NCI-H1417 treated with DMSO at 0.1 percent for 48 hours (cell line): ENCODE measurements at places on chromosomes 2 and 18.

GRCh38 chr18:40250236-40250635 is 1704.8 kb upstream of the PIK3C3 start:
- DNase-seq = no peak

DNA sequence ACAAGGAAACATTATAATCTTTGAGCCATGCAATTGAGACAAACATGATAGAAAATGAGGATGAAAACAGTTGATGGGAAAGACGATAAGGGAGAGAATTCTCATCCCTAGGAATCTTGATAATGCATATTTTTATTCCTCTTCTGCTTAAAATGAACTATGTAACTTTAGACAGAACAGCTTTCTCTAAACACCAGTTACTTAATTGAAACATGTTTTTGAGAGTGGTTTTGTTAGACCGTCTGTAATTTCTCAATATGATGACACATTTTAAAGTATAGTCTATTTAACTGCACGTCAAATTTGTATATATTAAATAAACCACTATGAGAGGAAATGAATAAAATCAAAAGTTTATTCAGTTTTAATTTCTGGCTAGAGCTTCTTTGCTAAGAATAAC is 1453.9 kb upstream of the NXPH2 start:
- no peak for DNase-seq

DNA sequence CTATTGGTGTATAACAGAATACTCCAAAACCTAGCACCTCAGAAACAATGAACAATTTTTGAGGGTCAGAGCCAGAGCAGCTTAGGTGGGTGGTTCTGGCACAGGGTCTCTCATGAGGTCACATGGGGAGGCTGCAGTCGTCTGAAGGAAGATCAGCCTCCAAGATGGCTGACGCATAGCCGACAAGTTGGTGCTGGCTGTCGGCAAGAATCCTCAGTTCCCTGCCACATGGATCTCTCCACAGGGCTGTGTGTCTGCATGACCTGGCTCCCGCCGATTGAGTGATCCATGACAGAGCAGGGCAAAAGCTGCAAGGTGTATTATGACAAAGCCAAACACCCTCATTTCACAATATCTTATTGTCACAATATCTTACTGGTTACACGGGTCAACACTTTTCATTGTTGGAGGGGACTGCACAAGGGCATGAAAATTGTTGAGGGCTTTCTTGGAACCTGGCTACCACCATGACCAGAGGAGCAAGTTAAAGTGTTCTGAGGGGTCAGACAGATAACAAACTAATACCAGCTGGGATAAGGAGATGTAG is 4.2 kb downstream of the MYL12B start:
- DNase-seq = no peak

GRCh38 chr2:189178726-189179569 is 613 bp downstream of the COL5A2 start:
- DNase-seq = no peak

- no peak for DNase-seq
These were observed 45.9 kb upstream of the SIX2 start for GRCh38 chr2:45055162-45055605.

DNA sequence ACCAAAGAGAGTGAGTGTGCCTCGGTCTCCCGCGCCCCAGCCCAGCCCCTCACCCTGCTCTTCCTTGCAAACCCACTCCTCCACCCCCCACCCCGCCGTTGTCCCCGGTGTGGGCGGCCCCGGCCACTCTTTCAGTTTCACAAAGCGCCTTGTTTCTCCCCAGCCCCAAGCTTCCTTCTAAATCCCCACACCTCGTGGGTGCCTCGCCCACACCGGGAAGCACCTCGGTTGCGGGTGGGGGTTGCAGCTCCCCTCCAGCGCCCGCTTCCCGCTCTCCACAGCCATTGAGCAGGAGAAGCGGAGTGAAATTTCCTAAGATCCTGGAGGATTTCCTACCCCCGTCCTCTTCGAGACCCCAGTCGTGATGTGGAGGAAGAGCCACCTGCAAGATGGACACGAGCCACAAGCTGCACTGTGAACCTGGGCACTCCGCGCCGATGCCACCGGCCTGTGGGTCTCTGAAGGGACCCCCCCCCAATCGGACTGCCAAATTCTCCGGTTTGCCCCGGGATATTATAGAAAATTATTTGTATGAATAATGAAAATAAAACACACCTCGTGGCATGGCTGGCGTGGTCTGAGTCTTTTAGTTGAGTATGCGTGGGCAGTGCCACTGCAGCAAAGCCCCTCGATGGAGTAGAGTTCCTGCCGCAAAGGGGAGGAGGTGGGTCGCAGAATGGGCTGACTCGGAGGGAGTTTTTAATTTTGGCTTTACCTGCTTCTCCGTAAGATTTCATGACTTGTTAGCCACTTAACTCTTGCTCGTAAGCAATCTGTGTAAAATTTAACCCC is 848 bp downstream of the TMSB10 start:
- DNase-seq = no peak

- no peak for DNase-seq
These were observed 352.7 kb upstream of the SLC39A10 start for GRCh38 chr2:195304310-195304709.

GRCh38 chr2:189091253-189091652 is 88.3 kb downstream of the COL5A2 start:
- DNase-seq = no peak

- DNase-seq = no peak
These were observed 44.8 kb upstream of the ARHGAP25 start for GRCh38 chr2:68689553-68690537.

GRCh38 chr18:48939205-48940097 is 11.3 kb downstream of the SMAD7 start:
- DNase-seq = no peak

DNA sequence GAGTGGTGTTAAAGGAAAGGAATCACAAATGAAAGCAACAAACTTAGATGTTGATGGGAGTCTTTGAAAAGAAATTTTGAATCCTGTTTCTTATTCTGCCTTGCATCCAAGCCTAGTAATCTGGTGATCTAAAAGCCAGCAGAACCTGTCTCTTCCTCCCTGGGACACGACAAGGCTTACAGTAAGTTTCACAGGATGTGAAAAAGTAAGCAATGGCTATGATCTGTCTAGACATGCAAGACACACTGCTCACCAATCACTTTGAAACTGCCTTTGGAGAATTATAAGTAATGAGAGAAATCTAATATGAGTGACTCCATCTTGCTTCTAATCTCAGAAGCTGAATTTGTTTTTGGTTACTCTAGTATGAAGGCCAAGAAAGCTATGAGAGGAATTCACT is 103.7 kb downstream of the KCNH7 start:
- DNase-seq = no peak

DNA sequence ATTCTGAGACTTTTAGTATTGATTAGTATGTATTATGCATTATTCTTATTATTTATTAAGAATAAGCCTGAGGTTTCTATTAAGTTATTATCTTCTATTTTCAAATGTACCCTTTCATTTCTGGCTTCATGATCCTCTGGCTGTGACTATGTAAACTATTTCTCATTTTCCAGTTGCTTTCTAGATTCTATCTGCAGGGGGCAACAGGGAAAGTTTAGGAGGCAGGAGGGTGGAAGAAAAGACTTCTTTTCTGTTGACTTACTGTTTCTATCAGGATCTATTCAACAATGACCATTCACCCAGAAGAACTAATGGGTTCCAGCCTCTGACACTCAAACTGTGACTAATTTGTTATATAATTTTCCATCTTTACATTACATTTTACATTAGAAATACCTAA is 653.4 kb upstream of the FSHR start:
- no peak for DNase-seq

- no peak for DNase-seq
These were observed 527.4 kb downstream of the TMEM182 start for GRCh38 chr2:103289105-103289725.

GRCh38 chr2:100394111-100394641 is 23.3 kb downstream of the CHST10 start:
- no peak for DNase-seq

- no peak for DNase-seq
These were observed 123.5 kb downstream of the GLI2 start for GRCh38 chr2:120859128-120859527.

DNA sequence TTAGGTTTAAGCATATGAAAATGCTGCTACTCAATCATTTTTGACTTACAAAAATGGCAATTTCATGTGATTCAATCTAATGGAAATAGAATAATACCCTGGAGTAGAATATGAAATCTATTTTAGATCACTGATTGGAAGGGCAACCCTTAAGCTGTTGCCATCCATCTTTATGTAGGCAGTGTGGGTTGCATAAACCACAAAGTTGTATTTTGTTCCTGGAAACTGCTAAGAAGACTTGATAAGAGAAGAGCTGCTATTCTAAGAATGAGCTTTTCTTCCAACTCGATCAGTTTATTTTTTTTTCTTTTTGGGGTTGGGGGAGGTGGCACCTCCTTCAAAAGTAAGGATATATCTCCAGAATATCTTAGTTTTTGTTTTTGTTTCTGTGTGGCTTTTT is 60.2 kb downstream of the CAVIN2 start:
- no peak for DNase-seq

DNA sequence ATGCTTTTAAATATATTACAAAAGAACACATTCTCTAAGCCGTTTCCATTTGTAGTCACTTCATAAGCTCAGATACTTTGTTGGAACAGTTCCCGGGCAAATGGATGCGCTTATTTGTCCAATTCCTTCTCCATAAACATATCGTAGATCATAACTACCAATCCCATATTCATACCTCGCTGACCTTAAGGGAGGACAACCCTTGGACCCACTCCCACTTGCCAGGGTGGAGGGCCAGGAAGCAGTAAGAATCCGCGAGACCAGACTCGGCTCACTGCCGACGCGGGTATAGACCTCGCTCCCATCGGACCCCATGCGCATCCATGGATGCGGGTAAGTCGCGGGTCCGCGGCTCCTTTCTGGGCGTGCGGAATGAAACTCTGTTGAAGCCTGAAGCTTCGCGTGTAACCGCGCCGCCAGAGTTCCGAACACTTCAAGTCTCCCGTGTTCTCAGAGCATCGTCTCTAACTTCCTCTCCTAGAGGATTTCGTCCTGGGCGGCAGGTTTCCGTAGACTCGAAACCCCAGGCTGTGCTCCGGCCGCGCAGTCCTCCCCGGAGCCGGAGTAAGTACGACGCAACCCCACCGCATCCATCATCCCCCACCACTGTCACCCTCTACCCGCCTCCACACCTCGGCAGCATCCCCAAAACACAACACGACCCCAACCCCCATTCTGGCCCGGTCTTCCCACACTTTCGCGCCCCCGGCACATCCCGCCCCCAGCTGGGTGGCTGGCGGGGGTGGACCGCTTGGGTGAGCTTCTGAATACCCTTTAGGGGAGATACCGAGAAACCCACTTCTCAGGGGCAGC is 1.1 kb downstream of the DSC3 start:
- DNase-seq = no peak

DNA sequence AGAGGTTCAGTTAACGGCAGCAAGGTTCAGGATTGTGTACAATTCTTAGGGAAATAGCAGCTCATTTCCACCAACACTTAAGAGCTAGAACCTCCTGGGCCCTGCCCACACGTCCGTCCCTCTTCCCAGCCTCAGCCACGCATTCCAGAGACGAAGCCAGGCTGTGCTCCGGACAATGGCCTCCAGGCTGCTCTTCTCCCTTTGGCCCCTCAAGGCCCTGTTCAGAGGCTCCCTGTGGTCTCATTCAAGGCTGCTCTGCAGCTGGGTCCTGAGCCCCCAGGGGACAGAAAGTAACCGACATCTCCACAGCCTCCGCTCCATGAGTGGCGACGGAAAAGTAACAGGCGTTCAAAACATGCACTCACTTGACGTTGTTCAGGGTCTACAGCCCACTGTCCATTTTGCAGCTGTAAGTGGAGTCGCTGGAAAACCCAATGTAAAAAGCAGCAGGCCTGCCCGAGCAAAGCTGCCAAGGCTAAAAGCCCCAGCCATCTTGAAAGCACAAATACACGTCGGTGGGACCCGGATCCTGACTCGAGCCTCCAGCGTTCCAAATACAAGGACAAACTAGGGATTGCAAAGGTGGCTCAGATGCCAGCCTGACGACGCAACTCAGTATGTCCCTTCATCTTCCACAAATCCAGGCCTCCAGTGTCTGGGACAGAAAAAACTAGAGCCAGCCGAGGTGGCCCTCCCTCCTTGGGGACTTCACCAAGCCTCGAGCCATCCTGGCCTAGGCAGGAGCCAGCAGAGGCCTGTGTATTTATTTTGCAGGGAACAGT is 76.9 kb downstream of the NDUFA10 start:
- no peak for DNase-seq

- no peak for DNase-seq
These were observed 125.4 kb downstream of the TPO start for GRCh38 chr2:1538663-1539062.

- DNase-seq = no peak
These were observed 119.1 kb upstream of the TRIB2 start for GRCh38 chr2:12597610-12598009.

DNA sequence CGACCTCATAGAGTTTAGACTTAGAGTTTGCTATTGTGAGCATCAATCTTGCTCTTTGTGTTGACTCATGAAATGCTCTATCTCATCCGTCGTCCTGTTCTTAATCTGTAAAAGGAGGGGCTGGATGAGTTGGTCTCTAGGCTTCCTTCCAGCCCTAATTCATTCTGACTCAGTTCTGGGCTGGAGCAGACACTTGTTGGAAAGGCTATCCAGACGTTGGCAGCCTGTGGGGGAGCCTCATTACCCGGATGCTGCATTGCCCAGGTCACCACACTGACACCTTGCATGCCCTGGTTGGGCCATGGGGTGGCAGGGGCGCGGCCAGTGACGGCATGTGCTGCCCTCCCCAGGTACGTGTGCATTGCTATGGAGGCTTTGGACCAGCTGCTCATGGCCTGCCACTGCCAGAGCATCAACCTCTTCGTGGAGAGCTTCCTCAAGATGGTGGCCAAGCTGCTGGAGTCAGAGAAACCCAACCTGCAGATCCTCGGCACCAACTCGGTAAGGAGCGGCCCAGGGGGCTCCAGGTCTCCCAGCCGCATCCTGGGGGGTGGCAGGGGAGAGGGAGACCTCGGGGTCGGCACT is 61.5 kb downstream of the EFR3B start:
- DNase-seq = no peak

DNA sequence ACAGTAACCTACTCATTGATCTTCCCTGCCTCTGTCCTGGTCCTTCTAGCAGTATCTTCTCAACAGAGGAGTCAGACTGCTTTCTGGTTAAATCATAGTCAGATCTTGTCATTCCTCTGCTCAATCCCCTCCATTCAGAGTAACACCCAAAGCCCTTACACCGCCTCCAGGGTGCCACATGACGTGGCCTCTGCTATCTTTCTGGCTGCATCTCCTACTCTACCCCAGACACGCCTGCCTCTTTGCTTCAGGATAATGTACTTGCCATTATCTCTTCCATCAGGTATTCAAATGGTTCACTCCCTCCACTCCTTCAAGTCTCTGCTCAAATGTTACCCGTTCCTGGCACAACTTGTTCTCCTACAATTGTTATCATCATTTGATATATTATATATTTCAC is 36.3 kb upstream of the ACVR2A start:
- no peak for DNase-seq

GRCh38 chr2:201414099-201415023 is 36.9 kb downstream of the TRAK2 start:
- no peak for DNase-seq
